ENCODE measurements at places on chromosomes 3 and 15.

- no peak for DNase-seq
Observed at GRCh38 chr15:66679657-66680108, 22.4 kb upstream of the SMAD6 start.

DNA sequence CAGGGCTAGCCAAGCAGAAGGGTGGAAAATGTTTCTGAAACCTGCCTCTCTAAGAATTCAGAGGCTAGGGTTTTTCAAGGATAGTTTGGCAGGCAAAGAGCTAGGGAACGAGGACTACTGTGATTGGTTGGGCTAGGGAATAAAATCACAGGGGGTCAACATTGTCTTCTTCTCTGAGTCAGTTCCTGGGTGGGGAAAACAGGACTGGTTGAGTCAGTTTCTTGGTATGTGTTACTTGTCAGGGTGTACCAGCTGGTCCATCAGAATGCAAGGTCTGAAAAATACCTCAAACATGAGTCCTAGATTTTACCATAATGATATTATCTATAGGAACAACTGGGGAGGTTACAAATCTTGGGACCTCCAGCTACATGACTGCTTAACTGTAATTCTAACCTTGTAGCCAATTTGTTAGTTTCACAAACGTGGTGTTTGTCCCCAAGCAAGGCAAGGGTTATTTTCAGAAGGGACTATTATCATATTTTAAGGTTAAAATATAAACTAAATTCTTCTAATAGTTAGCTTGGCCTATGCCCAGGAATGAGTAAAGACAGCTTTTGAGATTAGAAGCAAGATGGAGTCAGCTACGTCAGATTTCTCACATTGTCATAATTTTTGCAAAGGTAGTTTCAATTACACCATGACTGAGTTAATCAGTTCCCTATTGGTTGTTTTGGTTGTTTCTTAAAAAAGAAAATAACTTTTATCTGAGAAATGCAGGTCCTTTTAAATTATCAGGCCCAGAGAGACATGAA, 231.5 kb downstream of the ALCAM start:
- no peak for DNase-seq

GRCh38 chr3:161413855-161414210, 42.5 kb upstream of the SPTSSB start:
- no peak for DNase-seq

GRCh38 chr3:150978566-150979148, 6.1 kb upstream of the CLRN1 start:
- no peak for DNase-seq

DNA sequence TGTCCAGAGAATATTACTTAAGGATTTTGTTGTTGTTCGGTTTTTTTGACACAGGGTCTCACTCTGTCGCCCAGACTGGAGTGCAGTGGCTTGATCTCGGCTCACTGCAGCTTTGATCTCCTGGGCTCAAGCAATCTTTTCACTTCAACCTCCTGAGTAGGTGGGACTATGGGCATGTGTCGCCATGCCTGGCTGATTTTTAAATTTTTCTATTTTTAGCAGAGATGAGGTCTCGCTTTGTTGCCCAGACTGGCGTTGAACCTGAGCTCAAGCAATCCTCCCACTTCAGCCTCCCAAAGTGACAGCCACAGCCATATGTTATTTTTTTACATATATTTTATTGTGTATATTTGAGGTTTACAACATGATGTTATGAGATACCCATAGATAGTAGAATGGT, 86.8 kb upstream of the UMPS start:
- no peak for DNase-seq

DNA sequence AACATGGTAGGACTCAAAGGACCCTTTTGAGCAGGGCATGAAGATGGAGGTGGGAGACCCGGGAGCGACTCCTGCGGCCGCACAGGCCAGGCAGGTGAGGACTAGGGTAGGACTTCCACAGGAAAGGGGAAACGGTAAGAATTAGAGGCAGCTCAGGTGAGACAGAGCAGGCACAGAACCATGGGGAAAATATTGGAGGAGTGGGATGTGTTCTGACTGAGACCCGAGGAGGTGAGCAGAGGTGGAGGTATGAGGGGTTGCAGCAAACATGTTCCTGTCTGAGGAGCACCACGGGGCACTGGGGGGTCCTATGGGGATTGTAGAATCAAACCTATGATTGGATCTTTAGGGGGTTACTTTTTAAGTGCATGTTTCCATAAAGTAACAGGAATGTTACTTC, 1.4 kb upstream of the ISG20 start:
- no peak for DNase-seq

- DNase-seq, result no peak
Observed at GRCh38 chr3:184335291-184335660, 2.1 kb upstream of the FAM131A start.

- no peak for DNase-seq
Observed at GRCh38 chr15:32936283-32936918, 218.6 kb downstream of the GREM1 start.

GRCh38 chr3:154666542-154666941, 236.6 kb upstream of the GPR149 start:
- DNase-seq, result no peak

GRCh38 chr15:78438619-78439285, 736 bp downstream of the IREB2 start:
- peak; percentile 9 for DNase-seq

DNA sequence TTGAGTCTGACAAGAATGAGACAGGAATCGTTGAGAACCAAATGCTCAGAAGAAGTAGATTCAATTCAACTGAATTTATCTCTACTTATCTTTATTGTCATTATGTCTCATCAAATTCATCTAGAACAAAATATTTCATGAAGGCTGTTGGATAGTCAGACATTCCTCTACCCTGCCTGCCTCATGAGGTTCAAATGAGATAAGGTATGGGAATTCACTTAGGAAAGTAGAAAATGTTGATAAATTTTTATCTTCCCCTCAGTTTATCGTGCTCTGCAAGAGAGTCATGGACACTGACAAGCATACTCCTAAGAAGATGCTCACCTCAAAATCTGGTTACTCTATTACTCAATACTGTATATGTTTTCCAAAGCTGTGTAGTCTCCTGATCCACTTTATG, 149.7 kb upstream of the CDIN1 start:
- no peak for DNase-seq

DNA sequence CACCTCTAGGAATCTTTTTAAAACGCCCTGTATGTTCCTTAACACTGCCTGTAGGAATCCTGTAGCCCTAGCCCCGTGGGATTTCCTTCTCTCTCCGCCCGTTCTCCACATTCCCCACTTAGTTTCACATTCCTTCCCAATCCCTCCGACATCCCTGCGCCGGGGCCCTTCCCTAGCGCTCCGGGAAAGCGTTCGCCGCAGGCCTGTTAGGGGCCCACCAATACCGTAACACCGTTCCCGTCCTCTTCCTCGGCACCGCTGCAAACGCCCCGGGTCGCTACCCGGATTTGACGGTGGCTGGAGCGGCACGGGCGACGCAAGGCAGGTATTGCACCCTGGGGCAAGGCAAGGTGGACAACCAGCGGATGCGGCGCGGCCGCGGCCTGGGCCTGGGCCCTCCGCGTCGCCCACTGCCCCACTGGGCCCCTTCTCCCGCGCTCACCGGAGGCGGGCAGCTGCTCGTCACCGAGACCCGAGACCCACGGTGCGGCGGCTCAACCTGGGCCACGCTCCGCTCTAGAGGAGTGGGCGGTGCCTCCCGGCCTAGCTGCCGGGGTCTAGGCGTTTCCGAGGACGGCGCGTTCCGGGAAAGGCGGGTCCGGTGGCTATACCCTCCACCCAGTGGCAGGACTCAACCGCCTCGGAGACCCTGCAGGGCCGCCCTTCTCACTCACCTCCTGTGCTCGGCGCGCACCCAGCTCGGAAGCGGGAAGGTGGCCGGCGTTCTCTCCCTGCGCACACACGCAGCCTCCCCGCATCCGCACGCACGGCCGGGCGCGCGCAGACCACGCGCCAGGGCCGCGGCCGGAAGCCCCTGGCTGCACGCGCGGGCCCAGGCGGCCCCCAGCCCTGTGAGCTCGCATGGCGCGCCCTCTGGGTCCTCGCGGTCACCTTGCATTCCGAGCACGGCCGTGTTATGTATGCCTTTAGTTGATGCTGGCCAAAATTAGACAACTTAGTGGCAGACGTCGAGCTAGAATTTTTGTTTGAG, at the start of gene B3GALNT1:
B3GALNT1 (minus strand) TSS at position 789 of the 991 bp plus-strand sequence. CDS start 18,595 bp downstream, outside the sequence.
- DNase-seq, result no peak

GRCh38 chr15:75063338-75063737, 39.9 kb downstream of the PPCDC start:
- DNase-seq, result no peak

- DNase-seq, result no peak
Observed at GRCh38 chr3:17518189-17519059, 224.0 kb downstream of the TBC1D5 start.

GRCh38 chr15:44289259-44289790, 806 bp downstream of the GOLM2 start:
- no peak for DNase-seq

- no peak for DNase-seq
Observed at GRCh38 chr3:59429198-59429597, 379.4 kb upstream of the CFAP20DC start.

GRCh38 chr3:17946619-17947018, 204.2 kb upstream of the TBC1D5 start:
- no peak for DNase-seq
